GDM1 (cell line): ENCODE measurements at places on chromosomes 4 and X.

- DNase-seq, result no peak
These were observed 127.5 kb downstream of the DCK start for GRCh38 chr4:71120831-71121524.

GRCh38 chrX:109827772-109828171 lies 94.7 kb upstream of the ACSL4 start:
- no peak for DNase-seq

GRCh38 chrX:110086162-110086915 lies 83.4 kb downstream of the TMEM164 start:
- DNase-seq, result no peak

DNA sequence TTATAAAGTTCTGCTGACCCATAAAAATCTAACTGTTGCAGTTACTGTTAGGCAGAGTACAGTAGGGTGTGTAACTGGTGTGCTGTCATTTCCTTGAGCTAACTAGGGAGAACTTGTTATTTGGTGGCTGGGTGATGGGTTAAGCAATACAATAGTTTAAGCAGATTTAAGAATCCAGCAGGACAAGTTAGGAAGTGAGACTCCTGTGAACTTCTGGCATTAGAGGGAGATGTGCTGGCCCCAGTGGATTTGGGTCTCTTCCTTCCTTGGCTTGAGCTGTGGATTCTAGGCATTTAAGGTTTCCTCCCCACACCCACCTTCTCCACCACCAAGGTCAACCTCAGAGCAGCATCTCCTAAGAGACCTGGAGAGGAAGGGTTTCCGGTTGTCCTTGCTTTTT lies 70.5 kb downstream of the CLCN5 start:
- DNase-seq, result no peak

DNA sequence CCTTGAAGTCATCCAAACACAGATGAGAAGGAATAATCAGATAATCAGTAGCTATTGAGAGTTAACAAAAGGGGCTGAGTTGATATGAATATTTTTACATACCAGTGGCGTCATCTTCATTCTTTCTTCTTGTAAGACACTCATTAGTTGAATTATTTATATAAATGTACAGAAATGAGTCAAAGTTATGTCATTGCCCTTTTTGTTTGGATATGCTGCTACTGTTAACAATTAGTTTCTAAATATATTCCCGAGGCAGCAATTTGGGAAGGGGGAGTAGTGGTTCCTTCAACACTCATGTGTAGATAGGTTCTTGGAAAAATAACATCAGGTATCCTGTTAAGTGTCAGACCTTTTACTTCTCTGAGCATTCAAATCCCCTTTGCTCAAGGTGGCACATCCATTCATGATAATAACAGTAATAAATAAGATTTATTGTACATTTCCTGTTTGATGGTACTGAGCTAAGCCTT lies 436.6 kb downstream of the SPRY1 start:
- no peak for DNase-seq

DNA sequence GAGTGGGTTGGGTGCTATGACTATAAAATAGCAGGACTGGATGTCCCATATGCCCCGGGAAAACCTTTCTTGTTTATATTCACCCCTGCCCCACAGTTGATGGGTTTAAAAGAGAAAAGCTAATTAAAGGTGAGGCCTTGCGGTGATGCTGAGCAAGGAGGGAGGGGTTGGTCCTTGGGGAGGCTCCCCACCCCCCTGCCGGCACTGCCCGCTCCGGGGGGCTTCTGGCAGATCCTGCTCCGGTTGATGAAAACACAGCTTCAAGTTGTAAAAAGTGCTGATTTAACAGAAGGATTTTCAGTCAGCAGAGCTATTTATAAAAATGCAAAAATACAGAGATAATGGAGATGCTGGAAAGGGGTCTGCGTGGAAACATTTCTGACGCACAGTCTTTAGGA lies 68.6 kb downstream of the MTMR1 start:
- DNase-seq, result no peak

- no peak for DNase-seq
These were observed 103.9 kb upstream of the RAB40AL start for GRCh38 chrX:102833136-102833535.

- DNase-seq, result no peak
These were observed 308.9 kb downstream of the GLUD2 start for GRCh38 chrX:121356139-121356849.

DNA sequence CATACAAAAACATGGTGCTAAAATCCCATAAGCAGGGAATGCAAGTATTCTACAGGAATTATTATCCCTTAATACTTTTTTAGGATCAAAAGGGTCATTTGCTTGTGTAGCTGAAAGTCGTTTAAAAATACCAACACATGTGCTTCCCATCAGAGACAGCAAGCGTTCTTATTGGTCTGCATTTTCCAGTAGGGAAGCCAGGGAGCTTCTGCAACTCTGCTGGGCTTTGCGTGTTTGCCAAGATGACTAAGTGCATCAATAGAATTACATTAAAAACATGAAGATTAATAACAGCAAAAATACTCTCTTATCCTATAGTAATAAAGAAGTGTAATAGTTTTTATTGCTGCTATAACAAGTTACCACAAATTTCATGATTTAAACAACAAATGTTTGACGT lies 111.2 kb downstream of the QDPR start:
- no peak for DNase-seq

GRCh38 chrX:53990171-53990570 lies 54.1 kb downstream of the PHF8 start:
- DNase-seq, result no peak

- DNase-seq, result no peak
These were observed 42.6 kb downstream of the GALNT7 start for GRCh38 chr4:173211222-173211621.

- no peak for DNase-seq
These were observed 206.4 kb upstream of the BCOR start for GRCh38 chrX:40304115-40304514.

DNA sequence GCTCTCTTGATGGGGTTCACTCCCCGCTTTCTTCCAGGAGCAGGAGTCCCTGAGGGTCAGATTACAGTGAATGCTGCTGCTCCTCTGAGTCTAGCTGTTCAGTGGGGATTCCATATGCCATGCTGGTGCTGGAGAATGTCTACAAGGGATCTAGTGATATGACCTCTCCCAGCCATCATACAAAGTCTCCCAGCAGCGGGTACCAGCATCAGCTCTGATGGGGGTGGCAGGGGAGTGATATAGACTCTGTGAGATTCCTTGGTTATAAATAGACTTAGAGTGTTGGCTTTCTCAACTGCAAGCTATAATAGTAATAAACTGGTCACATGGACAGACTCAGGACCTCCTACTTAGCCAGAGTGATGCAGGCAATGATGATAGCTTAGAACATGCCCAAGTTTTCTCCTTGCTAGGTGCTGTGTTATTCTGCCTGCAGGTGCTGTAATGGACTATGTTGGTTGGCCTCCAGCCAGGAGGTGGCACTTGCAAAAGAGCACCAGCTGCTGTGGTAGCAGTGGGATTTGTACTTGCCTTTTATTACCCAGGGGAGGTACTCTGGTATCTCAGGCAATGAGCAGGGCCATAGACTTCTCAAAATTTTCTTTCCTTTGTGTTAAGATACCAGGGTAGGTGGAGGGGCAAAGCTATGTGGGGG lies 202.9 kb downstream of the CHIC1 start:
- DNase-seq, result no peak

GRCh38 chrX:2345562-2345961 lies 155.2 kb downstream of the DHRSX start:
- DNase-seq, result no peak

- no peak for DNase-seq
These were observed 209.9 kb downstream of the PARM1 start for GRCh38 chr4:75142850-75143249.

GRCh38 chr4:134888156-134888555 lies 686.6 kb upstream of the PABPC4L start:
- no peak for DNase-seq

DNA sequence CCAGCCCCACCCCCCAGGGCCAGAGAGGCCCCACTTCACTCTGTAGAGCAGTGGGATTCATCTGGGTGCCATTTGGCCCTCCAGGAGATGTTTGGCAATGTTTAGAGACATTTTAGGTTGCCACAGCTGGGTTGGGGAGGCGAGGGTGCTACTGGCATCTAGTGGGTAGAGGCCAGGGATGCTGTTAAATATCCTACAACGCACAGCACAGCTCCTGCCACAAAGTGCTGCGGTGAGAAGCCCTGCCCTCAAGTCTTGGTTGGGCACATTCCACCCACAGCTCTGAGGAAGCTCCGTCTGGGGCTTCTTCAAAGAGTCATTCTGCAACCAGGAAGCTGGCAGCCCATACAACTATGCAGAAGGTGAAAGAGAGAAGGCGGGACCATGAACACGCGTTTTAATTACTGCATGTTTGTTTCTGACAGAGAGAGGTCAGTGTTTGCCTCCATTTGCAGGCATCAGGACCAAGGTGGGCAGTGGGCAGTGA lies 48.1 kb upstream of the FAM9C start:
- DNase-seq, result no peak

DNA sequence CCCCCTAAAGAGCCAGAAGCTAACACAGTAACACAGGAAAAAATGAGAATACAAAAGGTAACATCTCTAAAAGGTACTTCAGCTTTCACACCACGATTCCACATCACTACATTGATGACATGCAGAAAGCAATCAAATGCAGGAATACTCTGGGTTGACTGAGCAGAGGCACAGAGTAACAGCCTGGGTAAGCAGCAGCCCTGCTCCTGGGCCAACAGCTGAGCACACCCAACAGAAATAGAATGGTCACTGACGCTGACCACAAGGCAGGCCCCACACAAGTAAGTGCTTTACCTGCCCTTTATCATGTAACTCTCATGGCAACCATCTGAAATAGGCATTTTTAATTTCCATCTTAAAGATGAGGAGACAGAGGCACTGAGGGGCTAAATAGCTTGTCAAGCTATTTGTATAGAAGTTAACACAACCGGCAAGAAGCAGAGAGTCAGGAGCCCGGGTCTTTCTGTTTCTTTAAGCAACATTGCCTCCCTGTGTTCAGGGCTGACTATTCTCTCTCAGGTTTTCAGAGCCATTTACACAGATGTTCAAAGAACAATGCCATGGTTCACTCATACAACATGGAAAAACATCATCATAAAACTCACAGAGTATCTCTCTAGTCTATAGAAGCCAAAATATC lies 168.9 kb downstream of the ZNF674 start:
- peak; percentile 69 for DNase-seq

DNA sequence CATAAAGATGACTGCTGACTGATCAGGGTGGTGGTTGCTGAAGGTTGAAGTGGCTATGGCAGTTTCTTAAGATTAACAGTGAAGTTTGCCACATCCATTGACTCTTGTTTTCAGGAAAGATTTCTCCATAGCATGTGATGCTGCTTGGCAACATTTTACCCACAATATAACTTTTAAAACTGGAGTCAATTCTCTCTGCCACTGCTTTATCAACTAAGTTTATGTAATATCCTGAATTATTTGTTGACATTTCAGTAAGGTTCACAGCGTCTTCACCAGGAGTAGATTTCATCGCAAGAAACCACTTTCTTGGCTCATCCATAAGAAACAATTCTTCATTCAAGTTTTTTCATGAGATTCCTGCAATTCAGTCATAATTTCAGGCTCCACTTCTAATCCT lies 166.5 kb upstream of the SPRY1 start:
- DNase-seq, result no peak

DNA sequence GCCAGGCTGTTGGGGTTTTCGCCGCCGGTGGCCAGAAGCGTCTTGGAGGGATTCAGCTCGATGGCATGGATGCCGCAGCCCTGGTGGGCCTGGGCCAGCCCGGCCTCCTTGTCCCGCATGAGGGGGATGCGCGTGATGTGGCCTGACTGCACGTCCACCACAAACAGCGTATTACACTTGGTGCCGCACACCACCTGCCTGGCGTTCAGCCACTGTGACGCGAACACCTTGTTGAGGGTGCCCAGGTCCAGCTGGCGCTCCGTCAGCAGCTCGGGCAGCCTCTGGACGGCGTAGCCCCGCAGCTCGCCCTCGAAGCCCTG lies 728 bp downstream of the DCAF12L2 start:
- DNase-seq, result no peak

DNA sequence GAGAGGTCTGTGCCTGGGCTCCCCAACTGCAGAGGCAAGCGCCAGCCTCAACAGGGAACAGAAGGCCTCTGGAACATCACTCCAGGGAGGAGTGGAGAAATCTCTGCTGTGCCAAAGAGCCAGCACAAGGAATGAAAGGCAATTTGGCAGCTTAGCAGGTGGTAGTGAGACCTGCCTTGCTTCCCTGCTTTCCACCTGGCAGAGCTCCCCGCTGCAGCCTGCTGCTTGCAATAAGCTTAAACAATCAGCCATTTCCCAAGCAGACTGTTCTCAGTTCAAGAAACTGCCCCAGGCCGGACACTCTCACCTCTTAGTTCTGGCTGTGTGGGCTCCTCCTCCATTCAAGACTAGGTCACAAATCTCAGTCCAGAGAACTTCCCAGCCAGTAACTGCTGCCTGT lies 370.6 kb downstream of the MAGEB5 start:
- DNase-seq, result no peak

- no peak for DNase-seq
These were observed 37.1 kb upstream of the SETD7 start for GRCh38 chr4:139593091-139593564.

DNA sequence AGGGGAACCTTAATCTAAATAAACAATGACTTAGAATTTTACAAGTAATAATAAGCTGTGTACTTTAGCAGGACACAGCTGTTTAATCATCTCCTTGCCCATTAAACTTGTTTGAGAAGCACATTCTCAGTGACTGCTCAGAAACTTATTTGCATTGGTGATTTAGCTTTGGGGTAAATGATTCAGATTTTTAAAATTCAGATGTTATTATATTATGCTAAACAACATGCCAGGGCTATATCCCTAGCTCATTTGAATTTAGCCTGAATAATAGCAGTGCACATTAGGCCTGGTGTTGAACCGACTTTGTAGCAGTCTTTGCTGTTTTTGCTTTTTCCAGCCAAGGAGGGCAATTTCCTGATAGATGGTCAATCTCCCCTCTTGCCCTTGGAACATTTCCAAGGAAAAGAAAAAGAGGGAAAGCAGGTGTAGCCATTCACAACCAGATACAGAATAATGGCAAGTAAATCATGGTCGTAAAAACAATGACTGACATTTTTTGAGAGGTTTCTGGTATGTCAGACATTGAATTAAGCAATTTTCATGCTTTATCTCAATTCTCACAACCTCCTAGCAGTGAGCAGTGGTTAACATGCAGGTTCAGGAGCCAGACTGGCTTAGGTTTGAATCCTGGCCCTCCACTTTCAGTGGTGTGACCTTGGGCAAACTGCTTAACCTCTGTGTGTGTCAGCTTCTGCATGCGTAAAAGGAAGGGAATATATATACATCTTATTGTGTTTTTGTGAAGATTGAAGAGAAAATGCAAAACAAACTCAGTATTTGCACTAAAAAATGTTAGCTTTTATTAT lies 16.8 kb downstream of the ARHGEF38 start:
- no peak for DNase-seq

- DNase-seq, result no peak
These were observed 10.0 kb downstream of the KCNE5 start for GRCh38 chrX:109614951-109615350.

- DNase-seq, result no peak
These were observed 17.1 kb downstream of the MGST2 start for GRCh38 chr4:139682741-139683151.

DNA sequence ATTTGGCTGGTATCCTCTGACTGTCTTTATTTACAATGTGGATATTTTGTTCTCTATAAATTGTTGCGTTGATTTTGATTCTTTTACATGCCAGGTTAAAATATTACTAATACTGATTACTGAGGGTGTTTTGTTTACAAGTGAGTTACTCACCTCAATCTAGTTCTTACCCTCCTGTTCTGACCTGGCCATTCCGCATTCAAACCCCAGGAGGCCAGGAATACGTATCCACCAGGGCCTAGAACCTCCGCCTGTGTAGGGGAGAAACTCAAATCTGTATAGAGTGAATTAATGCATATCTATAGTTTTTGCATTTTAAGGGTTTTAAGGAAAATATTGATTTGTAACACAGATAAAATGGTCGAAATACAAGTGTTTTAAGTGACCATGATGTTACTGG lies 2.6 kb upstream of the ZFP42 start:
- DNase-seq, result no peak
